ENCODE measurements at places on chromosomes 11 and 22. TPM values are rescaled to one million over a fixed set of nuclear protein-coding genes. Genes with fewer than 3 reads are reported as not detected.

The OR52N4 gene
- not detected for total RNA-seq

The CXCR5 gene
- total RNA-seq, result not detected

The ANO3 gene
- not detected for total RNA-seq

The PDGFB gene
- 108 TPM for total RNA-seq

The MYO7A gene
- total RNA-seq, result 3.7 TPM

The CBLIF gene
- total RNA-seq, result not detected

The NXPE2 gene
- total RNA-seq, result not detected

The NPTXR gene
- total RNA-seq, result 0.16 TPM

The CNTN5 gene
- not detected for total RNA-seq

The XKR3 gene
- not detected for total RNA-seq

The FAT3 gene
- 0.49 TPM for total RNA-seq
